A549 treated with Mapracorat at 1 μM for 4 hours (cell line): ENCODE measurements at places on chromosomes 6 and 20. TPM values are rescaled to one million over a fixed set of nuclear protein-coding genes. Genes with fewer than 3 reads are reported as not detected.

Gene HLA-DQB2
- not detected in 5 replicates for total RNA-seq

Gene VGLL2
- total RNA-seq: not detected in 5 replicates

Gene SNAI1
- total RNA-seq: 8.0 to 12.1 TPM (median 11.7 TPM) in 5 replicates

Gene SYNGAP1
- 3.2 to 9.3 TPM (median 4.4 TPM) in 5 replicates for total RNA-seq

Gene SYCP2L
- total RNA-seq: 1.7 to 2.9 TPM (median 2.5 TPM) in 5 replicates

Gene ECI2
- 44.7 to 63.5 TPM (median 47.5 TPM) in 5 replicates for total RNA-seq

Gene RNF217
- 4.2 to 8.0 TPM (median 6.7 TPM) in 5 replicates for total RNA-seq

Gene SCUBE3
- 0.03 to 0.07 TPM (median 0.05 TPM) in 5 replicates for total RNA-seq

Gene FILIP1
- 0.15 to 0.53 TPM (median 0.32 TPM) in 5 replicates for total RNA-seq

Gene TINAG
- total RNA-seq: 0.25 to 0.30 TPM in 2 of 5 replicates, not detected in the others

Gene DDX39B
- total RNA-seq: 336 to 391 TPM (median 386 TPM) in 5 replicates

Gene TFEB
- 6.6 to 9.0 TPM (median 8.3 TPM) in 5 replicates for total RNA-seq
